Activated naive CD4-positive, alpha-beta T cell (primary cell): ENCODE measurements at places on chromosomes 5 and 9.

DNA sequence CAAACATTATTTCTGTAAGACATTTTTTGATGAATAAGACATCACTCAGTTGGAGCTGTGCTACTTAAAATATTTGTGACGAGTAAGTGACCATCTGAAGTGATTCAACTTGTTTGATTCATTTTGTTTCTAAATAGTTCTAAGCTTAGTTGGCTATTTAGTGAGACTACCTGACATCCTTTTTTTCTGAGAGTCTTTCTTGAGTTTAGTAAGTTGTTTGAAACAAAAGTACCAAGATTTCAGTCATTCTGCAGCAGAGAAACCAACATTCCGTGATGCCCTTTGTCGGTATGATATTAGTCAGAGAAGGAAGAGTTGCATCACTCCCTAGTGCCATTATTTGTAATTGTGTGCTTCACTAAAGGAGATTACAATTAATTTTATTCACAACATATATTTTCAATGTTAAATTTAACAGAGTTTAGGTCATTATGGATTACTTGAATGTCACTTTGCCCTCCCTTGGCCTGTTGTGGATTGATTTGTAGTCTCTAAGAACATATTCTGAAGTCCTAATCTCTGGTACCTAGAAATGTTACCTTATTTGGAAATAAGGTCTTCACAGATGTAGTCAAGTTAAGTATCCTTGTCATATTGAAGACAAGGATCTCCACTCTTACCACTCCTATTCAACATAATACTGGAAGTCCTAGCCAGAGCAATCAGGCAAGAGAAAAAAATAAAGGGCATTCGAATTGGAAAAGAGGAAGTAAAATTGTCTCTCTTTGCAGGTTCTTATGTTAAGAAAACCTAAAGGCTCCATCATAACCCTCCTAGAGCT lies 212.2 kb downstream of the PCSK1 start:
- no peak for DNase-seq

- no peak for DNase-seq
Measured at GRCh38 chr5:8184455-8185063, 315.6 kb downstream of the MTRR start.

- no peak for DNase-seq
Measured at GRCh38 chr5:151706906-151707305, 20.2 kb upstream of the SPARC start.

GRCh38 chr5:6705088-6705487 lies 8.1 kb upstream of the TENT4A start:
- no peak for DNase-seq

GRCh38 chr5:122077366-122078115 lies 518 bp downstream of the LOX start:
- no peak for DNase-seq

DNA sequence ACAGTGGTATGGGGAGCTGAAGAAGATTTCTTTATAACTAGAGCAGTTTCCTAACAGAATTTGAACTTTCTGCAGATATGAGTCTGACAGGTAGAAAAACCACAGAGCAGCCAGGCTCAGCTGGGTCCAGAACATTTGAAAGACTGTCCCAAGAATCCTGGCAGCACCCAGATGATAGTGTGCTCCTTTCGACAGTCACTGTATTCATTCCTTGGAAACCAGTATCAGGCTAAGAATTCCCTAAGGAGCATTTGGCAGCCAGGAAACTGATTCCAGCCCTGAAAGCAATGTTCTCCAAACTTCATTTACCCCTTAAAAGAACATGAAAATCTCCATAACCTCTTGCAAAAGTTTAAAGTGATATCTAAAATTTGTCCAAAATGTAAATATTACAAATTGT lies 123.0 kb upstream of the MTAP start:
- no peak for DNase-seq
